ENCODE measurements at places on chromosomes 11 and 22.
A peak's percentile ranks its signal among the peaks of the same experiment; 100 is the strongest.

DNA sequence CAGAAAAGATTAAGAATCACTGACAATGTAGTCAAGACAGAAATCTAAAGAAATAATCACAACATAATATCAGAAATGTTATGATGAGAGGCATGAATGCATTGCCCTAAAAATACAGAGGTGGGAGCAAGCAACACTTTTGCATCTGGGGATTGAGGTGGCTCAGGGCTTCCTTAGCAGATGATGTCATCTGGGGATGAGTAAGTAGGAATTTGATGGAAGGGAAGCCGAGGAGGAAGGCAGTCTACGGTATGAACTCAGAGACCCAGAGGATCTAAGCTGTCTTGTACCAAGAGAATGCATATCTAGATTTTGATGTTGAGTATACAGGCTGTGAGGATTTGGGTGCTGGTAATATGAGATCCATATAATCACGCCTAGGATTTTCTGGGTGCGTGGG, 193.0 kb upstream of the SNX19 start:
- DNase-seq, result no peak

GRCh38 chr11:4826425-4826824, 5.3 kb downstream of the OR51F2 start:
- no peak for DNase-seq

- DNase-seq, result no peak
Measured at GRCh38 chr11:65646958-65647701, 9.2 kb downstream of the SIPA1 start.

GRCh38 chr22:36053242-36054147, 24.9 kb upstream of the RBFOX2 start:
- DNase-seq, result no peak

- no peak for DNase-seq
Measured at GRCh38 chr11:112922606-112923005, 38.6 kb upstream of the NCAM1 start.

- peak; percentile 57 for DNase-seq
Measured at GRCh38 chr11:67611165-67611564, 4.4 kb downstream of the NDUFV1 start.

- DNase-seq, result no peak
Measured at GRCh38 chr11:103175461-103176129, 66.4 kb downstream of the DYNC2H1 start.

DNA sequence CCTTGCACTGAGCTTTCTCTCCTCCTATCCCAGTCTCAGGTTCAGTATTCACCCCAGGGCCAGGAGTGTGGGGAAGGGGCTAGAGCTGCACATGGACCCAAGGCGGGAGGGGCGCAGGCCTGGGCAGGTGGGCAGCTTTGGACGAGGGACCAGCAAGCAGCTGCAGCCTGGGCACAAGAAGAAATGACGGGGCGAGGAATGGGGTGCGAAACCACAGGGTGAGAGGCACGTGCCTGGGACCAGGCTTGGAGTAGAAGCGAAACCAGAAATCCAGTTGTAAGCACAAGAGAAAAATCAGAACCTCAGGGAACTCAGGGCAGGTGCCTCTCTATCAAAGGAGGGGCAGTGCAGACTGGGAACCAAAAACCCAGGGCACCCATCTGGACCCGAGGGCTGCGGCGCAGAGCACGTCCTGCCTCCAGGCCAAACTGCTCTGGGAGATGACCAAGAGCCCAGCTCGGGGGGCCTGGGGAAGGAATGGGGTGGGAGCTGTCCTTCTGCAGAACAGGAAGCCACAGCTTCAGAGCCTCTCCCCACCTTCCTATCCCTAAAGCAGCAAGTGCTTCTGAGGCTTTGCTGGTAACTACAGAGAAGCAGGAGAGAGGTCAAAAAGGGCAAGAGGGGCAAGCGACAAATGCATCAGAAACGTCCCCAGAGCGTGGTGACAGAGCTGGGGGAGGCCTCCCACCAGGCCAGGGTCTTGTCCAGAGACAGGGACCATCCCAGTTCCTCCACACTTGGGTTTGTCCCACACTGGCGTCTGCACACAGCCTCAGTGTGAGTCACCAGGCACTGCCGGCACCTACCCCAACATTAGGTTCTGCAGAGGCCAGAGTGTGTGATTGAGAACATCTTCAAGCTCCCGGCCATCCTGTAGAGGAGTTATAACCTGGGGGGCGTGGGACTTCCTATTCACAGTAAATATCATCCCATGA, 18.3 kb upstream of the TMPRSS4 start:
- DNase-seq, result peak; percentile 54

GRCh38 chr11:1844221-1845094, 5.7 kb downstream of the TNNI2 start:
- peak; percentile 84 for DNase-seq

GRCh38 chr11:112477581-112478317, 217.1 kb upstream of the PLET1 start:
- no peak for DNase-seq

- DNase-seq, result no peak
Measured at GRCh38 chr11:111148121-111148520, 97.4 kb upstream of the POU2AF2 start.

DNA sequence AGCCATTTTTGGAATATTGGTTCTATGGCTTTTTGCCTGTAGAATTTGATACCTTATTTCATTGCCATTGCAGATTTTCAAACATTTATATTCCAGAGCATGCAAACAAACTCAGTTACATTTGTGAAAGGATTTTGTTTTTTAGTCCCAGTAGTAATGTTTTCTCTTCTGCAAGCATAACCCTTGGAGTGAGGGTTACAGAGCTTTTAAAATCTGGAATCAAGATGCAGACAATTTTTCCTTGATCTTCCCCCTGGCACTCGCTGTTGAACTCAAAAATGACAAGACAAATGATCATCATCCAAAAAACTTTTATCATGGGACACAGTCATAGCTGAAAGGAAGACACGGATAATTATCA, 20.8 kb downstream of the BBOX1 start:
- DNase-seq, result no peak

GRCh38 chr22:35085621-35086020, 19.7 kb downstream of the ISX start:
- DNase-seq, result no peak

DNA sequence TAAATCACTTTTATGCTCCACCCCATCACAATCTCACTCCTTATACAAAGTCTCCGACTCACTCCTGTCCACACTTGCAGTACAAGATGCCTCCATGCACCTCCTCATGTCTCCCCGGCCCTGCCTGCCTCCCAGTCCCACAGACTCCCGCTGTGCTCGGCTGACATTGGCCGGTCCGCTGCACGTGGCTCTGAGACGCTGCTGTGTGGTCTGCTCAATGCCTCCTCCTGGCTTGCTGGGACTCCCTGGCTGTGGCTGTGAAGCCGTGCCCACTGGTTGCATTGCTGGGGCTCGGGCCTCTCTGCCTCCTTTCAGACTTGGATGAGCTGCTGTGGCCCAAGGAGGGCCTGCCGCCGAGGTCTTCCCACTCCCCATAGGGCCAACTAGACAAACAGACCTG, 224.0 kb upstream of the B3GAT1 start:
- DNase-seq, result peak; percentile 34

- DNase-seq, result no peak
Measured at GRCh38 chr11:128519338-128519737, 68.0 kb downstream of the ETS1 start.

GRCh38 chr11:126917531-126918204, 82.9 kb downstream of the KIRREL3 start:
- no peak for DNase-seq

- DNase-seq, result no peak
Measured at GRCh38 chr11:68312780-68313573, 586 bp downstream of the LRP5 start.

DNA sequence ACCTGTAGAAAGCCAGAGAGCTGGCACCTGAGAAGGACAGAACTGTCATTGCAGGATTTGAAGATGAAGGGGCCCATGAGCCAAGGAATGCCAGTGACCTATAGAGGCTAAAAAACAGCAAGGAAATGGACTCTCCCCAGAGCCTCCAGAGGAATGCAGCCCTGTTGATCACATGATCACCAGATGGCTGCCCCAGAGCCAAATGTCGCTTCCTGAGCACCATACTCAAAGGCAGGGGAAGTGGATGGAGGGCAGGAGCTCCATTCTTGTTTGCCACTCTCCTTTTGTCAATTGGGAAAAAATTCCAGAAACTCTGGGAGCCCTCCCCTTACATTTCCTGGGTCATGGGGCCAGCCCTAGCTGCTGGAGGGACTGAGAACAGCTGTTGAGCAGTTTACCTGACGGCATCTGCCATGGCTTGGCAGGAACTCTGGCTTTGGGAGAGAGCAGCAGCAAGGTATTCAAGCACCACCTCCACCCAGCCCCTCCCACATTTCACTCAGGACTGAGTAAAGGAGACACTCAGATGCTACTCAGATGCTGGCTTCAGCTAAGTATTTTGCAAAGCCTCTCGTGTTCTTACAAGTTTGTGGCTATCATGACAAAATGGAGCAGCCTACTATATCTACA, 46.9 kb downstream of the DKK3 start:
- DNase-seq, result no peak

GRCh38 chr11:35631891-35632290, 13.6 kb downstream of the FJX1 start:
- no peak for DNase-seq

DNA sequence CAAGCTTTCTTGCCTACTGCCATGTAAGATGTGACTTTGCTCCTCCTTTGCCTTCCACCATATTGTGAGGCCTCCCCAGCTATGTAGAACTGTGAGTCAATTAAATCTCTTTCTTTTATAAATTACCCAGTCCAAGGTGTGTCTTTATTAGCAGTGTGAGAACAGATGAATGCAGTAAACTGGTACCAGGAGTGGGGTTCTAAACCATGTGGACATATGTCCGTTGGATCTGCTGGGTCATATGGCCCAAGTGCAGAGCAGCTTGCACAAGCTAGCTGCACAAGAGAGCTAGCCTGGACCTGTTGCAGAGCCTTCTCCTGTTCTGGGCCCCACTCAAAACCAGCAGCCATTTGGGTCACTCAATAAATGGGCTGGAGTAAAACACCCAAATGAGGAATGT, 177.1 kb downstream of the HIPK3 start:
- no peak for DNase-seq

GRCh38 chr11:61728066-61728939, 24.1 kb upstream of the MYRF start:
- DNase-seq, result no peak

DNA sequence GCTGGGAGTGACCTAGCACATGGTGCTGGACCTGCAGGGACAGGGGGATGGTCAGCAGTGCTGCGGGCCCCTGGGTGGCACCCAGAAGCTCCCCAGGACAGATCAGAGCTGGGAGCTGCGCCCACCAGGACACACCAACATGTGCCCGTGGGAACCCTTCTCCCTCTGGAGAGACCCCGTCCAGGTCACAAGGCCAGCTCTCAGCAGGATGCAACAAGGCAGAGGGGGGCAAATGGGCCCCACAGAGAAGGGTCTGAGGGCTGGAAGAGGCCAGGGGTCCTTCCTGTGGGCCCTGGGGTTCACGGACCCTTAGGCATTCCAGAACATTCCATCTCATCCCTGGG, 6.2 kb downstream of the DUSP8 start:
- DNase-seq, result no peak

- DNase-seq, result peak; percentile 63
Measured at GRCh38 chr22:36862251-36863242, 1.7 kb downstream of the NCF4 start.

- no peak for DNase-seq
Measured at GRCh38 chr11:67057205-67057672, 592 bp downstream of the RHOD start.

GRCh38 chr11:70128435-70128906, 50.4 kb downstream of the ANO1 start:
- DNase-seq, result no peak

GRCh38 chr11:68664141-68664540, 20.2 kb upstream of the GAL start:
- DNase-seq, result no peak

DNA sequence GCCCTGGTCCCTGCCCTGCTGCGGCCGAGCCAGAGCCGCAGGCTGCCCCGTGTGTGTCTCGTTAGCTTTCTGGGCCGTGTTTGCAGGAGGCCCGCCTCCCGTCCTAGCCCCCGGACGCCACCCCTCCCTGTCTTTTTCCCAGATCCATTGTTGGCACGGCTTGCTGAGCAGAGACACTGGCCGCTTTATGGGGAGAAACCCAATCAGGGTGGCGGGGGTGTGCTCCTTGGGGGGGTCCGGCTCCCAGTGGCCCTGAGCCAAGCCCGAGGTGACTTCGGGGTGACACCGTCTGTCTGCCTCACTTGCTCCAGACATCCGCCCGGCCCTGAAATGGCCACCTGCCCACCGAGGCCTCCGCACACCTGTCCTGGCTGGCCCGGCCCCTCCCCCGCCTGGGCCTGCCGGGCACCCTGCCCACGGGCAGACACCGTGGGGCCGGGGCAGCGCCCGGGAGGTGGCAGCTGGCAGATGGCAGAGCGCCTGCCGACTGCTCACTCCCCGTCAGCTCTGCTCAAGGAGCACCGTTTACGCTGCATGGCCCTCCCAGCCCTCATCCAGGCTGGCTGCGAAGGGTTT, 43.1 kb upstream of the PPARA start:
- DNase-seq, result no peak

DNA sequence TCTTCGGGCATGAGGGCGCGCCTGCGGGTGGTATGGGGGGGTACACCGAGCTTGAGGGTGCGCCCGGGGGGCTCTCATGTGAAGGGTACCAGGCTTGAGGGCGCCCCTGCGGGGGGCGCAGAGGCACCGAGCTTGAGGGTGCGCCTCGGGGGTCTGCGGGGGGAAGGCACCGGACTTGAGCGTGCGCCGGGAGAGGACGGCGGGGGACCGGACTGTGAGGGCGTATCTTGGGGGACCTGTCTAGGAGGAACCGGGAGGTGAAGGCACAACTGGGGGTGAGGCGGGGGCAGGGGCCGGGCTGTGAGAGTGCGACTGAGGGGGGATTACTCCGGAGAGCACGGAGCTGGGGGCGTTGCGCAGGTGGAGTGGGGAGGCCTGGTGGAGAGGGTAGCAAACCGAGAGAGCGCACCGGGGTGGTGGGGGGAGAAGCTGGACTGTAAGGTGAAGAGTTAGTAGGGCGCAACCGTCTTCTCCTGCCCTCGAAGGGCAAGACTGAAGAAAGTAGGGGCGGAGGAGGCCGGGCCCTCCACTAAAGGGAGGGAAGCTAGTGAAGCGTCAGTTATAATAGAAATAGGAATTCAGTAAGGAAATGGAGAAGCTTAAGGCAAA, 1.1 kb upstream of the DDX6 start:
- peak; percentile 76 for DNase-seq

DNA sequence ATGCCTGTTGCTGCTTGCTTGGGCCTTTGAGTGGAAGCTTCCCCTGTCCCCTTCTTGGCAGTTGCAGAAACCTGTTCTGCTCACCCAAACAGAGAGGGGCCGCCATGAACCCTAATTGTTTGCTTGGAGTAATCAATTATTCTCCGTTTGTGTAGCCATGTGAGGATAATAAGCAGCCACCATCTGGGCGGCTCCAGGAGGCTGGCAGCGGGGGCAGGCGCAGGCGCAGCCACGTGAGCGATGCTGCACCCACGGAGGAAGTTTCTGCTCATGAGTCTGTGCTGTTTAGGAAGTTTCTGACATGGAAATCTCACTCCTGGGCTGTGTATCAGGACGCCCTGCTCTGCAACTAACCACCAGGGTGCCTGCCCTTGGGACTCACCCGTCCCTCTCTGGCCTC, 90.1 kb downstream of the MPPED1 start:
- no peak for DNase-seq

DNA sequence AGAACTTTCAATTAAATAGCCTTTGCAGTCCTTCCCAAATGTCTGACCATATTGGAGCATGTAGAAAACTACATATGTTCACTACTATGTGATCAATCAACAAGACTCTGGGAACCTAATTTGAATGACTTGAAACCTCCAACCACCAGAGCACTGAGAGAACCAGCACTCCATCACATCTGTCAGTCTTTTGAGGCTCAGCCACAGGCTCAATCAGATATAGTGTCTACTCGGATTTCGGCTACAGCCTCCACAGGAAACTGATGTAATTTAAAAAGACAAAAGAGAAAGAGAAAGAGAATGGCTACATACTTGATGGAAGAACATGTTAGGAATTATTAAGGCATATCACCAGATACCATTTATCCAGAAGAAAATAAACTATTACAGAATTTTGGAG, 859.0 kb downstream of the FAM181B start:
- no peak for DNase-seq

Measured in activated effector memory CD4-positive, alpha-beta T cell treated with anti-CD3 and anti-CD28 coated beads, Interleukin-2, amount 50 U/mL, for 16 hours (primary cell).